SK-N-SH (cell line): ENCODE measurements at places on chromosomes 6 and 20. TPM values are rescaled to one million over a fixed set of nuclear protein-coding genes. Genes with fewer than 3 reads are reported as not detected.

The KIAA1755 gene
- polyA plus RNA-seq = 0.44 and 0.54 TPM in 2 replicates

The KIFC1 gene
- 29.6 and 35.9 TPM in 2 replicates for polyA plus RNA-seq

The TOMM6 gene
- 493 and 565 TPM in 2 replicates for polyA plus RNA-seq

The EYA2 gene
- polyA plus RNA-seq = 0.05 TPM in 1 of 2 replicates, not detected in the other

The XKR7 gene
- polyA plus RNA-seq = 0.02 and 0.10 TPM in 2 replicates

The DEFB132 gene
- polyA plus RNA-seq = not detected in 2 replicates

The BTN1A1 gene
- polyA plus RNA-seq = not detected in 2 replicates

The TNFRSF6B gene
- polyA plus RNA-seq = 8.2 and 9.4 TPM in 2 replicates

The EEF1A2 gene
- polyA plus RNA-seq = 9.2 and 16.5 TPM in 2 replicates

The GDAP1L1 gene
- 0.30 and 0.55 TPM in 2 replicates for polyA plus RNA-seq

The SMPDL3A gene
- polyA plus RNA-seq = 1.8 and 2.0 TPM in 2 replicates

The CCM2L gene
- polyA plus RNA-seq = not detected in 2 replicates

The COL21A1 gene
- polyA plus RNA-seq = 0.07 and 0.19 TPM in 2 replicates

The SIRT5 gene
- 6.7 and 9.0 TPM in 2 replicates for polyA plus RNA-seq

The STX11 gene
- polyA plus RNA-seq = 0.15 and 0.41 TPM in 2 replicates

The SYNDIG1 gene
- polyA plus RNA-seq = not detected in 2 replicates

The LAMA2 gene
- polyA plus RNA-seq = 0.21 and 0.92 TPM in 2 replicates

The HLA-G gene
- polyA plus RNA-seq = not detected in 2 replicates

The ARFGEF3 gene
- not detected in 2 replicates for polyA plus RNA-seq

The TBX18 gene
- 19.3 and 29.8 TPM in 2 replicates for polyA plus RNA-seq

The KCNK5 gene
- polyA plus RNA-seq = 0.03 TPM in 1 of 2 replicates, not detected in the other

The PET117 gene
- 12.6 and 13.5 TPM in 2 replicates for polyA plus RNA-seq

The PAK5 gene
- polyA plus RNA-seq = 0.03 and 0.06 TPM in 2 replicates

The SLC26A8 gene
- not detected in 2 replicates for polyA plus RNA-seq

The RIPPLY2 gene
- 0.33 and 1.3 TPM in 2 replicates for polyA plus RNA-seq

The CSTF1 gene
- 23.4 and 31.2 TPM in 2 replicates for polyA plus RNA-seq

The SUPT3H gene
- 10.9 and 16.6 TPM in 2 replicates for polyA plus RNA-seq

The OR2J3 gene
- not detected in 2 replicates for polyA plus RNA-seq

The KCTD20 gene
- 29.0 and 36.1 TPM in 2 replicates for polyA plus RNA-seq

The LY6G6F gene
- not detected in 2 replicates for polyA plus RNA-seq

The SLC32A1 gene
- polyA plus RNA-seq = not detected in 2 replicates

The ZC2HC1B gene
- polyA plus RNA-seq = not detected in 2 replicates

The MEP1A gene
- polyA plus RNA-seq = not detected in 2 replicates

The TTK gene
- 3.6 and 4.1 TPM in 2 replicates for polyA plus RNA-seq

The MOG gene
- polyA plus RNA-seq = not detected in 2 replicates

The C6orf15 gene
- not detected in 2 replicates for polyA plus RNA-seq

The GRM1 gene
- 0.03 and 0.05 TPM in 2 replicates for polyA plus RNA-seq

The SRC gene
- 23.8 and 25.6 TPM in 2 replicates for polyA plus RNA-seq

The HDGFL1 gene
- polyA plus RNA-seq = not detected in 2 replicates

The KHDC1L gene
- 0.16 and 0.18 TPM in 2 replicates for polyA plus RNA-seq

The TP53TG5 gene
- not detected in 2 replicates for polyA plus RNA-seq

The MMP24 gene
- 18.1 and 19.0 TPM in 2 replicates for polyA plus RNA-seq

The FOXC1 gene
- 3.6 and 4.3 TPM in 2 replicates for polyA plus RNA-seq

The TMEM74B gene
- polyA plus RNA-seq = 1.8 and 2.6 TPM in 2 replicates

The ADGRG6 gene
- 61.5 and 91.8 TPM in 2 replicates for polyA plus RNA-seq

The EPHA7 gene
- polyA plus RNA-seq = under 0.01 TPM in 1 of 2 replicates, not detected in the other

The SULF2 gene
- 11.3 and 20.2 TPM in 2 replicates for polyA plus RNA-seq

The FARS2 gene
- polyA plus RNA-seq = 12.5 and 16.1 TPM in 2 replicates

The CASS4 gene
- 0.02 TPM in 1 of 2 replicates, not detected in the other for polyA plus RNA-seq
